Stimulated activated CD4-positive, alpha-beta T cell treated with anti-CD3 and anti-CD28 coated beads, TNF-alpha, amount 100 ng/mL, for 1 hour (primary cell): ENCODE measurements at places on chromosomes 4 and X.

DNA sequence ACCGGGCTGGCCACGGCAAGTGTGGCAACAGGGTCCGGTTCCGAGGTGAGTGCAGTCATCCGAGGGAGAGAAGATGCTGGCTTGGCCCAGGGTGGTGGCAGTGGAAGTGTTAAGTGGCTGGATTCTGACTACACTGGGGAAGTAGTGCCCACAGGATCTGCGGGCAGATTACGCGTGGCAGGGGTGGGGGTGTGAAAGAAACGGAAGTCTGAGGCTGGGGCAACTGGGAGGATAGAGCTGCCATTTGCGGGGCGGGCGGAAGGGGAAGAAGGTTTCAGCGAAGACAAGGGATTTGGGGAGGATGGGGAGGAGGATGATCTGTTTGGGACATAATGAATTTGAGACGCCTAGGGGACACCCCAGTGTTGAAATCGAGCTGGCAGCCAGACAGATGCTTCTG lies 5.3 kb downstream of the RS1 start:
- DNase-seq: no peak

DNA sequence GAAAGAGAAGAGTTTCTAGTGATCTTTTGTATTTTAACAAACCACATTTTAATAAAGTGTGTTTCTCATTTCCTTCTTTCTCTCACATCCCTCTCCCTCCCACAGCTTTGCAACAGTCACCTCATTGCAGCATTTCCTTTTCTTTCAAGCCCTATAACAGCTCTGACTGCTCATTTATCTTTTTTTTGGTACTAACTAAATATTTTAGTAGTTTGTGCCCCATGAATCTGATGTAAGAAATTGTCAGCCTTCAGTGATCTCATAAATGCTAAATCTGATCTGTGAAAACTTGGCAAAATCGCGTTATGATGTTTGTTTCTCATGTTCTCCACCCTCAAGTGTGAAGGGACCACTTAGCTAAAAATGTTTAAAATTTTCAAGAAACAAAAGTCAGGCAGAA lies 258.5 kb upstream of the SLIT2 start:
- no peak for DNase-seq

- no peak for DNase-seq
Observed at GRCh38 chrX:124530803-124531202, 184.4 kb downstream of the SH2D1A start.

DNA sequence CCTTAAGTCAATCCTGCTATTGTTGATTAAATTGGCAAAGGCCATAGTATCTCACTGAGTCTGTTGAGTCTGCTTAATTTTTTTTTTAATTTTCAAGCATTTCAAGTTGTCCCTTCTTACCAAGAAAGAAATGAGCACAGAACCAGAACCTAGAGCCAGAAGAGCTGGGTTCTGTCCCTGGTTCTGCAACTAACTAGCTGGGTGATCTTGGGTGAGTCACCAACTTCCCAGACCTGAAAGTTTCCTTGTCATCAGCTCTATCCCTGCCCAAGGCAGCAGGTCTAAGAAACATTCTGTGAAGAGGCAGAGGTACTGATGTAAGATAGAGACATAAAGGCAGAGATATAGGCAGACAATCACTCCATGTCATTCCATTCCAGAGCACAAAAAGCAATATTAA lies 17.3 kb downstream of the TEC start:
- DNase-seq: no peak

GRCh38 chr4:78775303-78776078 lies 659 bp upstream of the BMP2K start:
- peak; percentile 80 for DNase-seq

DNA sequence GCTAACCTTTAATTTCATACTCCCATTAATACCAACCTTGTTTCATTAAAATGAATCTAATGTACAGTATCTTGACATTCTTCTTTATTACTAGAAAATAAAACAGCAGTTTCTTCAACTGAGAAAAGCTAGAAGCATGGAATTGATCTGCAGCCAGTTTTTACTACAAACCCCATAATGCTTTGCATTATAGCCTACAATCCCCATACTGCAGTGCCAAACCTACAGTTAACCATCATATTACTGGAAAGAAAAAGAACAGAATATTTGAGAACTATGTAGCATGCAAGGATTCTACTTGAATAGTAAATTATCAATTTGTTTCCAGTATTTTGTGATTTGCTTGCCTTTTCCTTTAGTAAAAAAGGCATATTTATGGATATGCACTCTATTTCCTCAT lies 3.2 kb upstream of the IL1RAPL1 start:
- DNase-seq: no peak

GRCh38 chr4:38509551-38509950 lies 154.4 kb upstream of the KLF3 start:
- DNase-seq: no peak

- DNase-seq: no peak
Observed at GRCh38 chr4:48578132-48578968, 88.3 kb downstream of the ZAR1 start.
